ENCODE measurements at places on chromosomes 3 and 15.

DNA sequence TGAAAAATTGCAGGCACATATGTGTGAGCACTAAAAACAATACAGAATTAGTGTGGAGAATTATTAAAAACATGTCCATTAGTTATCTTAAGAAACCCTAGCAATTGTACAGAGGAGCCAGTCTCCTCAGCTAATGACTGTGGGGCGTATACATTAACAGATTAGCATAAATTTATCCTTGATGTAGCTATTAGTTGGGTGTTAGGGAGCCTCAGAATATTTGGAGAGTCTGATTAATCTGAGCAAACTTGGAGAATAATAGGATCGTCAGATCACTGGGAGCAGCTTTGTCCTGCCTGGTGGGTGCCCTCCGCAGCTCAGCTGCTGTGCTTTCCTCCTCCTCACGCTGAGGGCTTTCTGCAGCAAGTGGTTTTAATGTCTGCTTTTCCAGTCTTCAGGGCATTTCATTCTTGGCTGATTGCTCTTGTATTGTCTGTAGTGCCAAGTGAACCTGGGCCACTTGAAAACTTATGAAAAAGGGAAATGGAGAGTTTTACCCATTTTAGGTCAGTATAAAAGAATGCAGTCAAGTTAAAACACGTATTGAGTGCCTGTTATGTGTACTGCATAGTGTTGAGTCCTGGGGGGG lies 417.4 kb upstream of the SEMA6D start:
- no peak for DNase-seq

DNA sequence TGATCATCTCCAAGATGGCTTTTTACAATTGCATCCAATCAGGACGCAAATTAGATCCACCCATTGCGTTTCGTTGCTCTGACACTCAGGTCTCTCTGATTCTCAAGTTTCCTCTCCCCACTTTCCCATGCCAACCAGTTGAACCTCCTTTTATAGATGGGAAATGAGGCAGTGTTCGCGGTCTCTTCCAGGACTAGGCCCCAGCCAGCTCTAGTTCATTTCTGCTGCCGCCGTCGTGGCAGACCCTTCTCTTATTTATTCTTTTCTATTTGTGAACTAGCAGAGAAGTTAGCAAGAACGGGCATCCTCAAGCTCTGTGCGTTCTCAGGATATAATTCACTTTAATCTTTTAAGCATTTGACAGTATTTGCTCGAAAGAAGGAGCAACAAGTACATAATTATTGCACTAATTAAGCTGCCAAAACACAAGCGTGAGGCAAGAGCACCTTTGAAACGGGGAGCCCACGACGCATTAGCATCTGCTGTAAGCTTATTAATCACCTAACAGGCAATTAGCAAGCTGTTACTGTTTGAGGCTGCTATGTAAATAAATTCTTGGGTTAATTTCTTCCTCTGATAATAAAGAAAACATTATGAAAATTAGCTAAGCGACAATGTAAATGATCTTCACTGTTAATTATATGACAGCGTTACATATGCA lies 246.4 kb upstream of the TLE3 start:
- DNase-seq, result no peak

GRCh38 chr3:185316740-185317412 lies 46.1 kb upstream of the MAP3K13 start:
- DNase-seq, result no peak

- no peak for DNase-seq
These were observed 203.5 kb downstream of the RSRC1 start for GRCh38 chr3:158313338-158313927.

- no peak for DNase-seq
These were observed 156.7 kb downstream of the DIPK2A start for GRCh38 chr3:144128108-144128892.

DNA sequence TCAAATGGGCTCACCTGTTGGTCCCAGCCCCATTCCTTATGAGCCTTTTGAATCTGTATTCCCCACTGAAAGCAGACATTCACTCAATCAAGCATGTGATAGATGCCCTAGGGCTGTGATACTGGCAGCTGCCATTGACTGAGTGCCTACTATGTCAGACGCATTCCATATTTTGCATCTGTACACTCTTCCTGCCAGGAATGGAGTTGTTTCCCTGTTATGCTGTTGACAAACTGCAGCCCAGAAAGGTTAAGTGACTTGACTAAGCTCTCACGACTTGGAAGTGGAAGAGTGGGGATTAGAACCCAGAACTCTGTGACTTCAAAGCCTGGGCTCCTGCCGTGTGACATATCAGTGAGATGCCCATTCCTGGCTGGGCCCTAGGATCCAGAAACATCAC lies 211.4 kb downstream of the RPLP1 start:
- no peak for DNase-seq

- no peak for DNase-seq
These were observed 58.4 kb downstream of the PPARG start for GRCh38 chr3:12347301-12347700.

DNA sequence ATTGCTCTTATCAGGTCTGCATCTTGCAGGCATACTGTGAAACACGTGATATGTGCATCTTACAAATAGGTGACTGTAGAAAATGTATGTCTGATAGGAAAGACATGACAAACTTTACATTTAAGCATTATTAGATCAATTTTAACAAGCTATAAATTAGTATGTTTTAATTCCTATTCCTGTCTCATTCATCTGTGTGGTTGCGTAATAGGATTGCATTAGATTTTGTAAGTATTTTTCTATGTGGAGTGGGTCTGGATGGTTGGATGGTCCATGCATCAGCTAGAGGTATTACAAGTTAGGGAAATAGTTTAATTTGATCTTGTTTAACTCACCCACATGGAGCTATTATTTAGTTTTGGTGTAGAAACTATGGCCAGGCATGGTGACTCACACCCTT lies 18.8 kb downstream of the ASTE1 start:
- no peak for DNase-seq

- no peak for DNase-seq
These were observed 65.5 kb downstream of the BBX start for GRCh38 chr3:107588217-107588616.

- no peak for DNase-seq
These were observed 24.8 kb downstream of the CACNA1D start for GRCh38 chr3:53519065-53519709.

DNA sequence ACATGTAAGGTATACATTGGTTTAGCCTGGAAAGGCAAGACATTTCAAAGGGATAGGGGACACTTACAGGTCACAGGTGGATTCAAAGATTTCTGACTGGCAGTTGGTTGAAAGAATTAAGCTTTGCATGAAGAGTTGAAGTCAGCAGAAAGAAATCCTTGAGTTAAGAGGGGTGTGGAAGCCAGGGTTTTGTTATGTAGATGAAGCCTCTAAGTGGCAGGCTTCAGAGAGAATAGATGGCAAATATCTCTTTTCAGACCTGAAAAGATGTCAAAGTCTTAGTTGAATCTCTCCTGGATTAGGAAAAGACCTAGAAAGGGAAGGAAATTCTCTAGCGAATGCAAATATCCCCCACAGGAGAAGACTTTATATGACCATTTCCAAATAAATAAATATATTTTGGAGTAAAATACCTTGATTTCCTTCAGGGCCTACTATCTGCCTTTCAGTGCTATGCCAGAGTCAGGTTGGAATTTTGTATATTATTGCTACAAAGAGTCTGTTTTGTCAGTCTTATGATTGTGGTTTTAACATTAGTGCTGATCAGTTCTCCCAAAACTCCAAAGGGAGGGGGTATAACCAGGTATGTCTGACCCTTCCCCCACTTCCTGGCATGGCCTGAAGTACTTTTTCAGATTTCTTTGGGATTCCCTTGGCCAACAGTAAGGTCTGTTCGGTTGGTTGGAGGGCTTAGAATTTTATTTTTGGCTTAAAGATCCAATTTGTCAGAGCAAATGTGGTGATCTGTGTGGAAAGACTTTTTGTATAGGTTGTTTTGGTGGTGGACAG lies 286.4 kb downstream of the LRTM1 start:
- DNase-seq, result no peak
